NCI-H774 (cell line): ENCODE measurements at places on chromosomes 2 and 18.

DNA sequence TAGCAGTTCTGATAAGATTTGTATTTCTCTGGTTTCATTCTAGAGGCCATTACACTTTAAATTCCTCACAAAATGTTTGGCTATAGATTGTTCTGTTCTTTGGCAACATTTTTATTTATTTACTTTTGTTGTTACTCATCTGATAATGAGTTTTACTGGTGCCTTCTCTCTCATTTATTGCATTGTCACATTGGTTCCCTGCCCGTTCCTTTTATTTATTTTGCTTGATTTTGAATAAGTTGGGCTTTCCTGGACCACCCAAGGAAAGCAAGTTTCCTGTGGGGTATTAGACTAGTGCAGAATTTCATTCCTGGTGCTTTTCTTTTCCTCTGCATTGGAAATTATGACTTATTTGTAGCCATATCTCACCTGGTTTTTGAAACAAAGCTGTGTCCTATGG is 232.0 kb downstream of the SOCS6 start:
- DNase-seq, result no peak

DNA sequence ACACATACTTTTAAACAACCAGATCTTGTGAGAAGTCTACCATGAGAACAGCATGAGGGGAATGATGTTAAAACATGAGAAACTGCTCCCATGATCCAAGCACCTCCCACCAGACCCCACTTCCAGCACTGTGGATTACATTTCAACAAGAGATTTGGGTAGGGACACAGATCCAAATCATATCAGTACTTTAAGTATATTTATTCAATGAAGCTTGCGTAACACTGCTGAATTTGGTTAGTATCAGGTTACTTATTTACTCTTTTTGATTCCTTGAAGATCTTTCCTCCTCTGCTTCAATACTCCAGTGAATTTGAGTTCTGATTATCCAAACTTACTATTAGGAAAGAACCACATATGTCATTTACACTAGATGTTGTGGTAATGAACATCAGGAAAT is 418.6 kb downstream of the PIK3C3 start:
- DNase-seq, result no peak

- no peak for DNase-seq
Observed at GRCh38 chr2:181639686-181640085, 17.2 kb downstream of the CERKL start.

DNA sequence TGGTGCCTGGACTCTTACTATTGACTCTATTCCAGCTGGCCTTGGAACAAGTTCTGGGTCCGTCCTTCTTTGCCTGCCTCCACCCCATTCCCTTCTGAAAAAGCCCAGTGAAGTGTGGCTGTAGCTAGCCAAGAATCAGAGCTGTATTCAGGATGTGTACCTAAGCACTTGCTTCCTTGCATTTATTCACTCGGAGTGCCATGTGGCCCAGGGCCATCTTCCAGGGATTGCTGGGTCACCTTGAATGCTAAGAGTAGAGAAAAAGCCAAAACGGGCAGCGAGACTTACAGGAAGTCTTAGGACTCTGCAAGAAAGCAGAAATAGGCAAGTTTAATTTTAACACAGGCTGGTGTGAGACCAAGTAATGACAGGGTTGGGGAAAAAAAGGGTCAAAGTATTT is 4.1 kb downstream of the ITGA6 start:
- DNase-seq, result no peak

- no peak for DNase-seq
Observed at GRCh38 chr2:124888431-124888830, 863.3 kb downstream of the CNTNAP5 start.

- no peak for DNase-seq
Observed at GRCh38 chr2:135744760-135745314, 3.2 kb downstream of the UBXN4 start.

DNA sequence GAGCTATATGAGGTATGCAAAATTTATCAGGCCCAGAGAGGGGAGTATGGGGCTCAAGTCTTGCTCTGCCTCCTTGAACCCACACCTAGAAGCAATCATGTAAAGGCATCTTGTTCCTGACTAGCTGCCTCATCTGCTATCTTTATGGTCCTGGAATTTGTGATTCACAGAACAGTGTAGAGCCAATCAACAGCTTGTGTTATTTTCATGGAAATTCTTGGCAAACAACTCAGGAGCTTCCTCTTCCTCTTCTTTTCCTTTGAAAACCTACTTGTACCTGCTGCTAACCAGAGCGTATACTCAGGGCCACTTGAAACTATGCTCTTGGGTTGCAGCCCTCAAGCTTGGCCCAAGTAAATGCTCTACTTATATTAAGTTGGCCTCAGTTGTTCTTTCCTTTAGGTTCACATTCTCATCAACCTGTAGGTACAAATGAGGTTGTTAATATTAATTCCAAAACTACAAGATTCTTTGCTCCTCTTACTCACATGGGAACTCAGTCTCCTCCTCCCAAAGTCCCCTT is 3.5 kb upstream of the NOSTRIN start:
- no peak for DNase-seq

- DNase-seq, result no peak
Observed at GRCh38 chr2:119697290-119698020, 18.5 kb downstream of the TMEM177 start.

DNA sequence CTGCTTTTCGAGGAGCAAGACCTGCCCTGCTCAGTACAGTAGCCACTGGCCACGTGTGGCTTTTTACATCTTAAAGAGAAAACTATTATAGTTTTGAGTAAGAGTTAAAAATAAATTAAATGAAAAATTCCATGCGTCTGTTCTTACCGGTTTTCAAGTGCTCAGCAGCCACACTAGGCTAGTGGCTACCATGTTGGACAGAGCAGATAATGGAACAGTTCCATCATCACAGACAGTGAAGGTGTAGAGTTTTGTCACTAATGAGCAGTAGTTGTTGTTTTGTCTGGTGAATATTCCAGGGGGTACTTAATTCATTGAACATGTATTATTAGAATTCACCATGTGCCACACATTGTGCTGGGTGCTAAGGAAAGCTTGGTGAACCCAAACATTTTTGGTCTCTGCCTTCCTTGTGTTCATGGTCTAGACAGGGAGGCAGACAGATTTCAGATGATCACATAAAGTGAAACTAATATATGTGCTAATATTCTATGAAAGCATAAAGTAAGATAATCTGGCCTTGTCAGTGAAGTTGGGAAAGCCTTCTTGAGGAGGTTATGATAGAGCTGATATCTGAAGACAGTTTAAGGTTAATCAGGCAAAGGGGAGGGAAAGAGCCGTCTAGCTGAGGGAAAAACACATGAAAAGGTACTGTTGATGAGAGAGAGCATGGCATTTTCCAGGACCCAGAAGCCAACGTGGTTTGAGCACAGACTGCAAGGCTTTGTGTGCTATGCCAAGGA is 1.4 kb downstream of the ALMS1 start:
- no peak for DNase-seq

DNA sequence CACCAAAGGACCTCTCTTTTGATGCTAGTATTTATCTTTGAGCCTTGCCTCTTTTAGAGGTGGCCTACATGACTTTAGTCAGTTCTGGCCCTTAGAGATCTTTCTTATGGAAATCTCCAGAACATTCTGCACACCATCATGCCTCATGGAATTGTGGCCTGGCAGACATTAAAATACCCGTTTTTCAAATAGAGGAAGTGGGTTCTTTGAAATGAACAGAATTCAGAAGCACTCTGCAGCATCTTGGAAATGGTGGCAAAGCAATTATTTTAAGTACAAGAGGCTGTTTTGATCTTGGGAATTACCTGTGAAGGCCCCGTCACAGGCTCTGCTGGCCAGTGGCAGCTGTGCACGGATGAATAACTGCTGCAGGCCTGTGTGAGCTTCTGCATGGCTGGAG is 40.7 kb upstream of the APCDD1 start:
- no peak for DNase-seq

DNA sequence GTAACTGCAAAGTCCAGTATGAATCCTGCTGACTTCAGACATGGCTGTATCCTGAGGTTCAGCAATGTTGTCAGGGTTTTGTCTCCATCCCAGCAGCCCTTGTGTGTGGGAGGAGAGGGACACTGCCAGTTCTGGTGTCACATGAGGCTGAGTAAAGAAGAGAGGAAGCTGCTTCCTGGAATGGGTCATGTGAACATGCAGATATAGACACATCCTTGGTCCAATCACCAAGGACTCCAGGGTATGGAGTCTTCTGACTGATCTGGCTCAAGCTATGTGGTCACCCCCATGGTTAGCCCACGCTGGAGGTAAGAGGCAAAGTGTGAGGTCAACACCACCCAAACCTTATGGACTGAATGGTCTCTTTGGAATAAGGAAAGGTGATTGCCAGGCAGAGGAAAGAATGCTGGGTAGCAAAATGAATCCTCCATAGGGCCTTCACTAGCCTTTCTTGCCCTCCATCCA is 134.4 kb upstream of the SLC1A4 start:
- no peak for DNase-seq

- no peak for DNase-seq
Observed at GRCh38 chr18:48229552-48229981, 179.6 kb downstream of the ZBTB7C start.

GRCh38 chr18:24002479-24002878 is 12.1 kb upstream of the TTC39C start:
- DNase-seq, result no peak

- DNase-seq, result no peak
Observed at GRCh38 chr2:127498386-127498785, 27.9 kb downstream of the IWS1 start.

- DNase-seq, result no peak
Observed at GRCh38 chr2:220144411-220144810, 517.0 kb downstream of the SLC4A3 start.

GRCh38 chr2:208101716-208102631 is 22.4 kb downstream of the CRYGD start:
- no peak for DNase-seq

DNA sequence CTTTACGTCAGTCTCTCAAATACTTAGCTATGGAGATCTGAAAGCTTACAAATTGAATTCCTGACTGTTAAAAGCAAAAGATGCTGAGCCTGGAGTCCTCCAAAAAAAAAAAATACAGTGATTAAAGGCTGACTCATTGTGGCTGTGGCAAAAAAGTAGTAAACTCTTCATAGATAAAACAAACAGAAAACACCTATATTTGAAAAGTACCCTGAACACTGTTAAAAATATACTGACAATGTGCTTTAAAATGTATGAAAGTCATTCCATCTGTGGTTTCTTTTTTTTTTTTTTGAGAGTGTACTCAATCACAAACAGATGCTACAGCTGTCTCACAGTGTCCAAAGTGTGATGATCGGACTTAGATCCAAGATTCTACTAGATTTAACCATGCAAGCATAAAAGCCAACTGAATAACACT is 267.6 kb upstream of the CYP26B1 start:
- no peak for DNase-seq

DNA sequence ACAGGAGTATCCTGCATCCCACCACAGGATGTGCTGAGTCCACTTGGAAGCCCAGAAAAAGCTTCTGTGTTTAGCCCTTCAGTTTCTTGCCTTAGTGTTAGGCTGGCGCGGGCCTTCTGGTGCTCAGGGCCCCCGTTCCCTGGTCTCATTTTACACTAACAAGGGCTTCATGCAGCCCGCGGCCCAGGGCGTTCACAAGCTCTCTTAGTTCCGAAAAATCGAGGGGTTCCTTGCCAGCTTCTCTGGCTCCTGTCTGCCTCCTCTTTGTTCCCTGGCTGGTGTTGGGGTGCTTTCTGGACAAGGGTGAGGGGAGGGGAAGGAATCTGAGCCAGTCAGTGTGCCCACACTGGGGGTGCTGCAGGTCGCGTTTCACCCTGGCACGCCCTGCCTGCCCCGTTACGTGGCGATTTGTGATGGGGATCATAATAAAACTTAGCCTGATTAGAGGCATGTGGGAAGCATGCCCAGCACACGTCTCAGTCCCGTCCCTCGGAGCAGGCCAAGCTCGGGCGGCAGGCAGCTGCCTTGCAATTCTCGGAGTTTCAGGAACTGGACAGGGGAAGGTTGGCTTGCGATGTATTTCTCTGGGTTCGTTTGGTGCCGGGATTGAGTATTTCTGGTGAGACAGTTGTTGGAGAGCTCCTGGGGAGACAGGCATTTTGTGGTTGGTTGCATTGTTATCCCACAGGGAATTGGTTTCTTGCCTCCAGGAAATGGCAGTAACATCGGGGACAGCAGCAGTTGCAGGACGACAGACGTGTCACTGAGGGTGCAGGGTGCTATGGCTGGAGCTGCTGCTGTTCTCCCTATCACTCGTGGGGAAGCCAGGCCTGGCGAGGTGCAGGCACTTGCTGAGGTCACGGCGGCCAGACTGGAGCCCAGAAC is 22.9 kb downstream of the SH3BP4 start:
- no peak for DNase-seq

DNA sequence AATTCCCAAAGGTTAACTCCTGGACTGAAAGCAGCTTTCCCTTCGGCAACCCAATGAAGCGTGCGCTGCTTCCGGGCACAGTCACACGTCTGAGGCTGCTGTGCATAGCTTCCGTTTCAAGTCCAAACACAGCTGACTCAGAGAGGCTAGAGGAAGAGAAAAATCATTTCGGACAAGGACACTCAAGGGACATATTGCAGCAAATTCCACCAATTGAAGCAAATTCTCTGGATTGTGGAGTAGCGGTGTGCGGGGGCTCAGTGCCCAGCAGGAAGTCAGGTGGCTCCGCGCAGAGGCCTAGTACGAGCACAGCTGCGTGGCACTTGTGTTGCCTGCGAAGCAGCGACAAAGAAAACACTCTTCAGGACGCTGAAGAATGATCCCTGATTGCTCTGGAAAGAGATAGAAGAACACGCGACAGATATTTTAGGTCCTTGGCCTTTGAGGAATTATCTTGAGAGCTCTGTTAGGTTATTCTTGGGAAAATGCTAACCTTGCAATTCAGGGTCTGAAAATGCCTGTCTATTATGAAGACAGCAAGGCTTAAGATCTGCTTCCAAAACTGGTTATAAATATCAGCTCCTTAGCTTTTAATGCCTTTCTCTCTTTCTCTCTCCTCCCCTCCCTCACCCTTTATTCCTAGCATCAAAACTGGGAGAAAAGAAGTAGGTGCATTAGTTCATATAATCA is 352.6 kb upstream of the DLGAP1 start:
- DNase-seq, result no peak

DNA sequence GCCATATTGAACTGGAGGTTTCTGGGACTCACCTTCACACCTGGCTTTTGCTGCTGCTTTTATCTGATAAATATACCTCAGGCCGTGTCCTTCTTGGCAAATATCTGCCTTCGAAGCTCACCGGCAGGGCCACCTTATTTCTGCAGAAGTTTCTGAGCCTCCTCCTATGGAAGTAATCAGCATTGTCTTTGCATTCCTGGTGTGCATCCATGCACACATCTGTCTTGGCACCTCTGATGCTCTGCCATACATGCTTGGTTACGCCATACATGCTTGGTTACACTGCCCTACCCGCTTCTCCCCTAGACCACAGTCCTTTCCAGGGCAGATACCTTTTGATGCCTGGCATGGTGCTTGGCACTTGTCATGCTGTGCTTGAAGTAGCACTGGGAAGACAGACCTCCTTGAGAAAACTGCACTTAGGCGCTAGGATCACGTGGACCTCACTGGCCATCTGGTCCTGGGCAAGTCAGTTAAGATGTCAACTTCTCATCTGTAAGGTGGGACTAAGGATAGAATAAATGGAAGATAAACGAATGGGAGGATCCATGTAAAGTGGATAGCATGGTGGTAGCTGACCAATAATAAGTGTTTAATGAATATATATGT is 66.8 kb downstream of the ZNF236 start:
- no peak for DNase-seq

- no peak for DNase-seq
Observed at GRCh38 chr2:70069049-70069448, 18.2 kb upstream of the PCBP1 start.
